ENCODE measurements at places on chromosomes 1 and 21. TPM values are rescaled to one million over a fixed set of nuclear protein-coding genes. Genes with fewer than 3 reads are reported as not detected.

LCE6A gene
- total RNA-seq = not detected

- DNase-seq = no peak
Observed at GRCh38 chr21:21415741-21416140, 417.5 kb downstream of the NCAM2 start.

- DNase-seq = no peak
Observed at GRCh38 chr1:177091040-177091439, 73.5 kb downstream of the ASTN1 start.

DNA sequence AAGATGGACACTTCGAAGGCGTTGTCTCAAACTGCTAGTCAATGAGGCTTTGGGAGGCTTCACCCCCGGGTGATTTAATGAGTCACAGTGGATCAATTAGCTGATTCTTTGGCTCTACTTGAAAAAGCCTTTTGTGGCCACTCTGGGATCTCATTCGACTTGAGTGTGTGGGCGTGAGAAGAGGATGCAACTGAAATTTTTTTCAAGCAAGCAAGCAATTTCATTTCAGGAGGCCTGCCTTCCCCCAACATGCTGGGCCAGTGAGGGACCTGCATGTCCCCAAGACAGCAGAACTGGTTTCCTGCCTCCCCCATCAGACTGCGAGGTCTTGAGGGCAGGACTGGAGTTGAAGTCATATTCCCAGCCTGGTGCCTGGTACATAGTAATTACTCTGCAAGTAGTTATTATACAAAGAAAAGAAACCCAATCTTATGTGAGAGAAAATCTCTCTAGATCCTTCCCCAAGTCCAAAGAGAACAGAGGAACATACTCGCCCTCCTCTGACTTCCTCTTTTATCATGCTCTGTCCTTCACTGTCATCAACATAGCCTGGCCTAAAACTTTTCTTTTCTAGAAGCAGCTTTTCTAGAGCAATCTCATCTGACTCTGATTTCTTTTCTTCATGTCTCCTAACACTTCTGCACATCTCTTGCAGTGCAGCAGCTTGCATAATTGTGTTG, 22.7 kb downstream of the SYT6 start:
- no peak for DNase-seq

- DNase-seq = peak; percentile 97
Observed at GRCh38 chr1:225845571-225846259, 35.8 kb downstream of the EPHX1 start.

DNA sequence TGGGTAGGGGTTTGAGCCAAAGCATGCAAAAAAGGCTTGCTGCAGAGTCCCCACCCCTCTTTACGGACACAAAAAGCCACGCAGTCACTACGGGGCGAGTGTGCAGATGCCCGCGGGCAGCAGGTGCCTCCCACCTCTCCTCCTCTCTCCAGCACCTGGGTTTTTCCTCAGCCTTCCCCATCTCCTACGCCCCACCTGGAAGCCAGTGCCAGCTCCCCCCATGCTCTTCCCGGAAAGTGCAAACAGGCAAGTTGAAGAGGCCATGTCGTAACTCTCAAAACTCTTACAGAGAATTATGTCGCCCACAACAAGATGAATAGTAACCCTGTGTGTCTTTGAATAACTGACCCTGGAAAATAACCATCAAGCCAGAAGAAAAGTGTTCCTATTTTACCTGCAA, 82.5 kb downstream of the PDE9A start:
- DNase-seq = no peak

DNA sequence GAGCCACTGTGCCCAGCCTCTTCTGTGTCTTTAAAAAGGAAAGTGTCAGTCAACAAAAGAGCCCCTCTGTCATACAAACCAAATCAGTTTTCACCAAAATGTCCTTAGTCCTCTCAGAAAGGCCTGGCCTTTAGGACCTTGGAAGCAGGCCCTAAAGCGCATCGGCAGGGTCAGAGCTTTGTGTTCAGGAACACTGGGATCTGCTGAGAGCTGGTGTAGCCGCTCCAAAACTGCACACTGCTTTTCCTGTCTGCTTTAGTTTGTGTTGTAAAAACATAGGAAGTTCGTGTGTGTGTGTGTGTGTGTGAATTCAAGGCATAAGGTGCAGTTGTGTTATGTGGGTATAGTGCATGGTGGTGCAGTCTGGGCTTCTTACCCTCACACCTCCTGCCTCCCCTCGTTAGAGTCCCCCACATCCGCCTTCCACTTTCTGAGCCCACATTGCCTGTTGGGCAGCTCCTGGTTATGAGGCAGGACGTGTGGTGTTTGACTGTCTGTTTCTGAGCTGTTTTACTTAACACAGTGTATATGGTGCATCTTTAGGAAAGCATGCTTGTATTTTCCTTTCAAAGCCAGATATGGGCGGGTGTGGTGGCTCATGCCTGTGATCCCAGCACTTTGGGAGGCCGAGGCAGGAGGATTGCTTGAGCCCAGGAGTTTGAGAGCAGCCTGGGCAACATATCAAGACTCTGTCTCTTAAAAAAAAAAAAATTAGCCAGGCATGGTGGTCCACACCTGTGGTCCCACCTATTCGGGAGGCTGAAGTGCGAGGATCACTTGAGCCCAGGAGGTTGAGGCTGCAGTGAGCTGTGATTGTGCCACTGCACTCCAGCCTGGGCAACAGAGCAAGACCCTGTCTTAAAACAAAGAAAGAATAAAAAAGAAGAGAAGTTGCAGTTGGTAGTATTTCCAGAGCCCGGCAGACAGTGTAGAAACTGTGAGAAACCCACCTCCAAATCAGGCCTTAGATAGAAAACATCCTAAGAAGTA, 12.4 kb downstream of the IBA57 start:
- no peak for DNase-seq

DNA sequence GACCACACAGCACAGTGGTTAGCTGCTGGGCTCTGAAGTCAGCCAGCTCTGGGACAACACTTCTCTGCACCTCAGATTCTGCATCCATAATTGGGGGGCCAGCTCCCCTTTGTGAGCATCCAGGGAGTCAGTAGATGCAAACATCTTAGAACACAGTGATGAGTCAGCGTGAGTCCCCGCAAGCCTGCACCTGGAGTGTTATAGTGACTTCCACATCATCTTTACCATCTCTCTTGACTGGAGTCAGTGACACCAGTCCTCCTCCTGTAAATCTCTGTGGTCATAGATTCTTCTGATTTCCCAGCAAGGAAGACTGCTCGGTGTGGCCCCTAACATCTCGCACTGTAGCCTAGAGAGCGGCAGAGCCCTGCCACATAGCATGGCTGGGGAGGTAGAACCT, 13.9 kb upstream of the EDN2 start:
- DNase-seq = no peak
